ENCODE measurements at places on chromosomes 1 and 21.

GRCh38 chr1:82600314-82600713 lies 799.6 kb downstream of the ADGRL2 start:
- no peaks in the 10 kb centered on the region for H3K27me3 ChIP-seq
- H3K36me3 ChIP-seq = no peaks in the 10 kb centered on the region
- H3K4me3 ChIP-seq = no peak overlapping the region
- no peaks in the 10 kb centered on the region for H3K4me1 ChIP-seq

GRCh38 chr1:100188617-100189016 lies 10.6 kb upstream of the LRRC39 start:
- DNase-seq = no peak
- peaks cover 11% of the 10 kb centered on the region for H3K36me3 ChIP-seq
- no peak overlapping the region for H3K27ac ChIP-seq
- H3K4me3 ChIP-seq = no peak overlapping the region
- no peaks in the 10 kb centered on the region for H3K27me3 ChIP-seq

DNA sequence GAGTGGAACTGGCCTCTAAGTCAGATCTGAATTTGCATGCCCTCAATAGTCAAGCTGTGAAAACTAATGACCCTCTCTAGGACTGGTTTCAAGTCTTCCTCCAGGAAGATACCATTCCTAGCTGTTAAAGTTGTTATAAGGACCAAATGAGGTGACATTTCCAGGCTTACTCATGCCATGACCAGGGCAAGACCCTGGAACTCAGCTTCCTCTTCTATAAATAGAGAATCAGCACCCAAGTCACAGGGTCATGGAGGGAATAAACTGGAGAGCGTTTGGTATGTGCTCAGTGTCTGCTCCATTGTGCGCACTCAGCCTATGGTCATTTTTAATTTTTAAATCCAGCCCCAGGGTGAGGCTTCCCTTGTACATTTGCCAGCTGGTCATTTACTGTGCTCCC lies 2.5 kb downstream of the S100A9 start:
- H3K4me3 ChIP-seq = no peak overlapping the region
- H3K36me3 ChIP-seq = peaks cover 13% of the 10 kb centered on the region
- DNase-seq = no peak
- peaks cover 32% of the 10 kb centered on the region for H3K27me3 ChIP-seq
- peaks cover 27% of the 10 kb centered on the region for H3K4me1 ChIP-seq

DNA sequence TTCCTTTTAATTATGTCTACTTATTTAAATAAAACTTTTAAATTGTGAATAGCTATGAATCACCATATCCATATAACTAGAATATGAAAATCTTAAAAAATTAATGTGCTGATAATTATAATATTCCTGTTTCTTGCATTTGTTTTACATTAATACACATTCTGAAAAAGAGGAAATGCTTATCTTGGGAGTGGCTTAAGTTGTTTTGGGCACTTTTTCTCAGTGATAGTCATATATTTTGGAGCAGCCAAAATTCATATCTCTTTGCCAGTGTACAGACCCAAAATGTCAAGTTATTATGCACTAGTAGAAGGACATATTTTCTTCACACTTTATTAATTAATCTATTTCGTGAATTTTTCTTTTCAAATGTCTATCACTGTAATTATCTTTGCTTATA lies 838.5 kb downstream of the USP25 start:
- no peaks in the 10 kb centered on the region for H3K36me3 ChIP-seq
- no peak overlapping the region for H3K4me3 ChIP-seq
- H3K27ac ChIP-seq = no peak overlapping the region
- no peaks in the 10 kb centered on the region for H3K27me3 ChIP-seq
- H3K4me1 ChIP-seq = no peaks in the 10 kb centered on the region
- no peak for DNase-seq

DNA sequence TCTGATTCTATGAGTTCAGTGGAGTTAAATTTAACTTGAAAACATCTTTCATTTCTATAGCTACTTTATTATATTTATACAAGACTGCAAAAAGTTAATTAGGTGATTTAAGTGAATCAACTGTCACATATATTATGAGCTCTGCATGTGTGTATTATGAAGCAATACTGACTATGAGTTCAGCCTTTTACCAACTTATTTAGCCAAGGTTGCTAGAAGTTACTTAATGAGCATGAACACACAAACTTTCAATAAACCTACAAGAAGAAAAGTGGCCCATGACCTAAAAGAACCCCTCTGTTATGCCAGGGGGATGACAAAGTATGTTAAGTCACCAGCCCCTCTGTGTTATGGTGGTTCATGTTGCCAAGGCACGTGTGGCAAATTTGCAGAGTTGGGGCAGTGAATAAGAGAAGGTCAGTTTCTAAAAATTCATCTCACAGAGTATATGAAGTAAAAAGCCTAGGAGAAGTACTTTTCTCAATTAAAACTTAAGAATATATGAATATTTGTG lies 86.7 kb upstream of the LYPLAL1 start:
- H3K36me3 ChIP-seq = no peaks in the 10 kb centered on the region
- no peak overlapping the region for H3K27ac ChIP-seq
- H3K27me3 ChIP-seq = peaks cover 10% of the 10 kb centered on the region
- H3K4me3 ChIP-seq = no peak overlapping the region
- no peaks in the 10 kb centered on the region for H3K4me1 ChIP-seq

DNA sequence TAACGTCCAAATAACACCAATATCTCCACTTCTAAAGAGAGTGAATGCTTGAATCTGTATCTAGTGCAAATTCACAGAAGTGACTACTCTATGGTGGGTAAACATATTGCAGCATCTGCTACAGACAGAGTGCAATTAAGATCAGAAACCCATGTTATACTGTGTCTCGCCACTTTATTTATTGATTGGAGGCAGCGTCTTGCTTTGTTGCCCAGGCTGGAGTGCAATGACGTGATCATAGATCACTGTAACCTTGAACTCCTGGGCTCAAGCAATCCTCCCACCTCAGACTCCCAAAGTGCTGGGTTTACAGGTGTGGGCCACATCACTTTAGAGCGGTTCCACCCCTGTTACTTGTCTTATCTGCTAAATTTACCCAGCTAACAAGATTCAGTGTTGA lies 57.0 kb downstream of the HLCS start:
- H3K27me3 ChIP-seq = no peaks in the 10 kb centered on the region
- H3K36me3 ChIP-seq = no peaks in the 10 kb centered on the region
- DNase-seq = no peak
- peaks cover 6% of the 10 kb centered on the region for H3K4me1 ChIP-seq

DNA sequence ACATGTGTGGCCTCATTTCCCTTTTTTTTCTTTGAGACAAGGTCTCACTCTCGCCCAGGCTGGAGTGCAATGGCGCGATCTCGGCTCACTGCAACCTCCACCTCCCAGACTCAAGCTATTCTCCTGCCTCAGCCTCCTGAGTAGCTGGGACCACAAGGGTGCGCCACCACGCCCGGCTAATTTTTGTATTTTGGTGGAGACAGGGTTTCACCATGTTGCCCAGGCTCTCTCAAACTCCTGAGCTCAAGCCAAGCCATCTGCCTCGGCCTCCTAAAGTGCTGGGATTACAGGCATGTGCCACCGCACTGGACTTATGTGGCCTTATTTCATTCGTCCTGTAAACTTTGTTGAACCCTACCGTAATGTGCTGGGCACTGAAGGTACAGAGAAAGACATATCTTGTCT lies 569 bp upstream of the WARS2 start:
- no peak for DNase-seq
- no peaks in the 10 kb centered on the region for H3K36me3 ChIP-seq
- no peak overlapping the region for H3K4me3 ChIP-seq
- no peaks in the 10 kb centered on the region for H3K27me3 ChIP-seq
- H3K27ac ChIP-seq = no peak overlapping the region
- peaks cover 20% of the 10 kb centered on the region for H3K4me1 ChIP-seq

- peaks cover 13% of the 10 kb centered on the region for H3K4me1 ChIP-seq
- H3K27ac ChIP-seq = peak overlapping the region; percentile 66
- no peaks in the 10 kb centered on the region for H3K36me3 ChIP-seq
- DNase-seq = no peak
- H3K27me3 ChIP-seq = no peaks in the 10 kb centered on the region
- no peak overlapping the region for H3K4me3 ChIP-seq
Measured at GRCh38 chr1:27047914-27048313, 35.3 kb upstream of the TENT5B start.

DNA sequence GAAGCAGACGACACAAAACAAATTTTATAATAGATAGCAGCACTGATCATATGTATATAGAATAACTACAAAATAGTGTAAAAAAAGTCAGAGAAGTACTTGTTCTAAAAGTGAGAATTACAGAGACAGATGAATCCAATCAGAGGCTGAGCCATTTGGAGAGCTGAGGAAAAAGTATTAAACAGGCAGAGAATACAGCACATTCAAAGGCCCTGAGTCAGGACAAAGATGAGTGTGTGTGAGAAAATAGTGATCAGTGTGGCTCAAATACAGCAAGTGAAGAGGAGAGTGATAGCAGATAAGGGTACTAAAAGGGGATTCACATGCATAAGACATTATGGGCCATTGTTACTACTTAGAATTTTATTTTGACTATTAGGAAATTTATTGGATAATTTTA lies 430.6 kb upstream of the BRINP3 start:
- H3K36me3 ChIP-seq = no peaks in the 10 kb centered on the region
- no peak overlapping the region for H3K27ac ChIP-seq
- no peak for DNase-seq
- no peak overlapping the region for H3K4me3 ChIP-seq

DNA sequence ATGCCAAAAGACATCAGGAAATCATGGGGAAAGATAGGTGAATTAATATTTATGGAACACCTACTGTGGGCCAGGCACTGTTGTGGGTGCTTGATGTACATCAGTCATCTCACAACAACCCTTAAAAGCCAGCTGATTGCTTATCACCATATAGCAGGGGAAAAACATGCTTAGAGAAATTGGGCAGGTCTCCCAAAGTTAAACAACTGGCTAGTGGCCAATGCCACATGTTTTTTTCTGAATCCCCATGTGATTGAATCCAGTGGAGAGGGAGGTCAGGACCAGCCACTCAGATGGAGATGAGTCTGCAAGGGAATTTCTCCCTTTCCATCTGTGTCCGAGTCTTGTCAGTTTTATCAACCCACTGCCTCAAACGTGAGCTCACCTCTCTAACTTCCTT lies 33.5 kb downstream of the UTP25 start:
- H3K27ac ChIP-seq = no peak overlapping the region
- no peak overlapping the region for H3K4me3 ChIP-seq
- H3K4me1 ChIP-seq = peaks cover 2% of the 10 kb centered on the region
- peaks cover 36% of the 10 kb centered on the region for H3K27me3 ChIP-seq
- no peaks in the 10 kb centered on the region for H3K36me3 ChIP-seq
- no peak for DNase-seq

GRCh38 chr1:19057784-19058475 lies 101.5 kb upstream of the IFFO2 start:
- H3K27ac ChIP-seq = no peak overlapping the region
- H3K4me3 ChIP-seq = no peak overlapping the region
- H3K36me3 ChIP-seq = peaks cover 4% of the 10 kb centered on the region
- H3K4me1 ChIP-seq = peaks cover 11% of the 10 kb centered on the region

GRCh38 chr1:86503406-86504136 lies 34.8 kb downstream of the CLCA1 start:
- peaks cover 10% of the 10 kb centered on the region for H3K4me1 ChIP-seq
- no peak for DNase-seq
- H3K36me3 ChIP-seq = no peaks in the 10 kb centered on the region
- peaks cover 34% of the 10 kb centered on the region for H3K27me3 ChIP-seq

DNA sequence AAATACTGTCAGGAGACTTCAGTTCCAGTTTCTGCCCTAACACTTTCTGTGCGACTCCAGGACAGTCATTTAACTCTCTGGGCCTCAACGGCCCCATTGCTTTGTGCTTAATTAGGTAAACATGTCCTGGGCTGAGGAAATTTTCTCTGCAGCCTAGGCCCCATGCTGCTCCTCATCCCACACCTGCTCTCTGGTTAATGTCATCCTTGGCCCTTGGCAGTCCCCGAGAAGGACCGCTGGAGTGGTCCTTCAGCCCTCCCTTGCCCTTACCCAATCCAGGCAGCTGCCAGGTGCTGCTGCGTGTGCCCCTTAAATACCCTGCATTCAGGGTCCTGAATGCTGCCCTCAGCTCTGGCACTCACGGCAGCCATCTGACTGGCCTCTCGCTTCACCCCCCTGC lies 18.7 kb downstream of the UBL4B start:
- peaks cover 4% of the 10 kb centered on the region for H3K4me1 ChIP-seq
- H3K27ac ChIP-seq = no peak overlapping the region
- H3K27me3 ChIP-seq = peaks cover 86% of the 10 kb centered on the region

- peak overlapping the region; percentile 47 for H3K27ac ChIP-seq
- H3K4me1 ChIP-seq = peaks cover 8% of the 10 kb centered on the region
- H3K27me3 ChIP-seq = no peaks in the 10 kb centered on the region
- H3K4me3 ChIP-seq = no peak overlapping the region
Measured at GRCh38 chr1:53766831-53767405, 28.0 kb upstream of the GLIS1 start.

DNA sequence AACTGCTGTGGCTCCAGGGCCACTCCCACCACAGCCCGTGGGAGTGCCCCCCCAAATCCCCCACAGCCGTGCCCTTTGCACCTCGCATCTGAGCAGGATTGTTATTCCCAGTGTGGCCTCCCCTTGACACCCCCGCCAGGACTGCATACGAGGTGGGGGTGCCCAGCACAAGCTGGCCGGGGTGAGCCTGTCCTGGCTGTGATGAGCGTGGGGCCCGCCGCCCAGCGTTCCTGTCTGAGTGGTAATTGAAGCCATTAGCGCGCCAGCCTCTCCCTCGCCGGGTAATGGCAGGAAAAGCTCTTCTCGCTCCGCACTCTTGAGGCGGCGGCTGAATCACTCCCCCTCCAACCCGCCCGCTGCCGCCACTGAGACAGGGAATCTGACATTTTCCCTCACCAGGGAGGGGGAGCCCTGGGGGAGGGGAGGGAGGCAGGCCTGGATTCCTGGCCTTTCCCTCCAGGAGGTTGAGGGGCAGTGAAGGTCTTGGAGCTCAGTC lies 27.7 kb downstream of the PTPRF start:
- H3K4me1 ChIP-seq = peaks cover 4% of the 10 kb centered on the region
- no peaks in the 10 kb centered on the region for H3K36me3 ChIP-seq
- no peaks in the 10 kb centered on the region for H3K27me3 ChIP-seq
- no peak for DNase-seq
- no peak overlapping the region for H3K4me3 ChIP-seq

GRCh38 chr21:28237661-28238060 lies 755.0 kb downstream of the LTN1 start:
- H3K27me3 ChIP-seq = peaks cover 5% of the 10 kb centered on the region
- H3K27ac ChIP-seq = no peak overlapping the region
- no peak for DNase-seq
- no peaks in the 10 kb centered on the region for H3K4me1 ChIP-seq
- H3K4me3 ChIP-seq = no peak overlapping the region
- no peaks in the 10 kb centered on the region for H3K36me3 ChIP-seq
